ENCODE measurements at places on chromosomes 3 and 15. TPM values are rescaled to one million over a fixed set of nuclear protein-coding genes. Genes with fewer than 3 reads are reported as not detected.
A peak's percentile ranks its signal among the peaks of the same experiment; 100 is the strongest.

The AHSG gene
- not detected for total RNA-seq

The TJP1 gene
- total RNA-seq, result not detected

The KBTBD13 gene
- not detected for total RNA-seq

The CNTN4 gene
- total RNA-seq, result not detected

The SETD5 gene
- total RNA-seq, result 120 TPM

The ISY1 gene
- 45.8 TPM for total RNA-seq

The AP3B2 gene
- 0.12 TPM for total RNA-seq

GRCh38 chr3:8737301-8737700 lies 3.7 kb downstream of the CAV3 start:
- DNase-seq, result no peak

GRCh38 chr3:52436500-52437149 lies 8.3 kb downstream of the SEMA3G start:
- no peak for DNase-seq

DNA sequence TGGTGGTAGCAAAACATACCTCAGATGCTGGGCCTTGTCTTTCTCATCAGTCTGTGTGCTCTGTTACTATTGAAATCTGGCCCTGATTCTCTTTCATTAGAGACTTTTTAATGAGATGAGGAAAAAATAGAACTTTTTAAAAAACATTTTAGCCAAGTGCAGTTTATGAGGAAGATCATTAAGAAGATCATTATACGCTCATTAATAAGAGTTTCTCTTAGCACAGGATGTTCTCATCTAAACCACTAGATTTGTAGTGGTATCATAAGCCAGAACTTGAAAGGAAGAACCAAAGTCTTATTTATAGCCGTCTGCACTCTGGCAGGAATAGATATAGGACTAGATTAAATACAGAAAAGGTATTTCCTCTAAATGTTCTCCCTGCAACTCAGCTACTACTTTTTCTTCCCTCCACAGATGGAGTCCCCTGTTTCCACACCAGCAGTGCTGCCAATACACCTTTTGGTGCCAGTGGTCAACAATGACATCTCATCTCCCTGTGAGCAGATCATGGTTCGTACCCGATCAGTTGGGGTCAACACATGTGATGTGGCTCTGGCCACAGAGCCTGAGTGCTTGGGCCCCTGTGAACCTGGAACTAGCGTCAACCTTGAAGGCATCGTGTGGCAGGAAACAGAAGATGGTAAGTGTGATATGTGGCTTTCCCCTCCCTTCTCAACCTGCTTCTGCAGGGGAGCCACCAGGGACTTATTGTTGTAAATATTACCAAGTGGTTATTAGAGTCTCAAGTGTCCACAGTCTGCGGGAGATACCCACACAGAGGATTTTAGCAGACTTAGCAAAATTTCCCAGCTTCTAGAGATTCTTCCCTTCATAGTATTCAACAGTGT lies 152.8 kb downstream of the RBPMS2 start:
- peak; percentile 78 for DNase-seq

- peak; percentile 9 for DNase-seq
These were observed 8.7 kb upstream of the LRRC58 start for GRCh38 chr3:120357807-120358206.

- DNase-seq, result no peak
These were observed 27.0 kb upstream of the CD200R1L start for GRCh38 chr3:112873632-112874031.

Measured in CD4-positive, CD25-positive, alpha-beta regulatory T cell (primary cell).